ENCODE measurements at places on chromosomes 6 and 20.

GRCh38 chr6:3371222-3371949, 85.5 kb downstream of the SLC22A23 start:
- no peak for DNase-seq

DNA sequence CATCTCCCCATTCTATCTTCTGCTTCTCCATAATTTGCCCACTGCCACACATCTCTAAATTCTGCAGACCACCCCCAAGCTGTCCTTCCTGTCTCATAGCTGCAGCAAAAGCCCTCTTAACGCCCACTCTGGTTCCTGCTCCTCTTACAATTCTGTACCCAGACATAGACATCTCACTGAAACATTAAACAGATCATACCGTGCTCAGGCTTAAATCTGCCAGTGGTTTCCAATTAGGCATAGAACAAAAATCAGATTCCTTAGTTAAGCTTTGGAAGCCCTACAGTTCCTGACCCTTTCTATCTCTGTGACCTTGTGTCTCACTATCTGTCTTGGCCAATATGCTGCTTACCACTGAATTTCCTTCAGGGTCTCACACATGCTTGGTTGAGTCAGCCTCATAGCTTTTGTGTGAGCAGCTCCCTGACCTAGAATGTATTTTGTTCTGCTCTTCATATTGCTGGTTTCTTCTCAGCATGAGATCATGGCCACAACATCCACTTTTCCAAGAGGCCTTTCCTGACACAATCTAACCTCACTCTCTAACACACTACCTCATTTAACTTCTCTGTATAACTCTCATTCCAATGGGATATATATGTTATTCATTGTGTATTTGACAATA, 749.7 kb downstream of the MAFB start:
- no peak for DNase-seq

DNA sequence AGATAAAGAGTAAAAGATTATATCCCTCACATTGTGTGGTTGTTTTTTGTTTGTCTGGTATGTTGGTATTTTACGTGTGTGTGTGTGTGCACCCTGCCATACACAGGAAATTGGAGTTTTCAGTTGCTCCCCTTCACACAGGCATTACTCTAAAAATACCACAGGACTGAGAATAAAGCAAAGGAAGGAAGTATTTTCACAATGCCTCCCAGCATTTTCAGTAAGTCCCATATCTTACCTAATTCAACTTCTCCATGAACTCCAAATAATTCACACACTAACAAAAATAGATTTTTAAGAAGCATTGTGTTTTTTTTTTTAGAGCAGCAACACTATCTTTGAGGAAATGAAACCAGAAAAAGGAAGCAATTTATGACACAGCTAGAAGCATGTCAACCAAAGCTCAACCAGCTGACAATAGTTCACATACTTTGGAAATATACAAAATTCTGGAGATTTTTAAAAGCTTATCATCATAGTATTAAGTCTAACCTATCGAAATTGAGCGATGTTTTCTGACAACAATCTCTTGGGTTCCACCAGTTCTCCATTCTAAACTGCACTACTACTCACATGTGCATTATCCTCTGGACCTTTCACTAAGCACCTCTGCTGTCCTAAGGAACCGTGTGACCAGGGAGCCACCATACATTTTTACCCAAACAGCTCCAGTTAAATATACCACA, 2.1 kb downstream of the UBE2J1 start:
- DNase-seq: peak; percentile 48

DNA sequence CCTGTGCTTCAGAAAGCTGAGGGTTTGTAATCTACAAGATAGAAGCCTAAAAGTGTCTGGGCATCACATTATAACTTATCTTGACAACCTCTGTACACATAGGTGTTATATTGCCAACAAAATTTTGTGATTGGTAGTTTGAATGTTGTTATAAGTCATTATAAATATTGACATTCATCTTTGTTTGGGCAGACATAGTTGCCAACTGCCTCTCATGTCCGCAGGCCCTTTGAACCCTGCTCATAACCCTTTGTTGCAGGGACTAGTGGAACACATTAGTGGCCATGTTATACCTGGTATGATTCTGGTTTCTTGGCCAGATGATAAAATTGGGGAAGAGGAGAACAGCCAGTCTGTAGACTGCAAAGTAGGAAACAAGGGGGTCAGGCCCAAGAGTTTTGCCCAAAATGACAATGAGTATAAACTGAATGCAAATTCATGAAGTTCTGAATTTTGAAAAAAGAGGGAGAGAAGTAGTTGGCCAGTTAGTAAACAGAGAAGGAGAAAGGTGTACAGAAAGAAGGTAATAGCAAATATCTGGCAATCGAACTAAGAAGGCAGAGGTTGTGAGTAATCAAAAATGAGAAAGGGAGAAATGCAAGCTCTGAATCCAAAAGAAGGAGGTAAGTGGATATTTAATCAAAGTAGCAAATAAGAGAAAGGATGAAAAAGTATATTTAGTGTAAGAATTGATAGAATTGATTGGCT, 21.6 kb upstream of the LMBRD1 start:
- no peak for DNase-seq

- DNase-seq: no peak
Observed at GRCh38 chr6:107894809-107895396, 63.1 kb downstream of the SEC63 start.

GRCh38 chr6:139872665-139873064, 498.2 kb upstream of the CITED2 start:
- no peak for DNase-seq

GRCh38 chr6:33595001-33595846, 15.1 kb upstream of the BAK1 start:
- DNase-seq: no peak

DNA sequence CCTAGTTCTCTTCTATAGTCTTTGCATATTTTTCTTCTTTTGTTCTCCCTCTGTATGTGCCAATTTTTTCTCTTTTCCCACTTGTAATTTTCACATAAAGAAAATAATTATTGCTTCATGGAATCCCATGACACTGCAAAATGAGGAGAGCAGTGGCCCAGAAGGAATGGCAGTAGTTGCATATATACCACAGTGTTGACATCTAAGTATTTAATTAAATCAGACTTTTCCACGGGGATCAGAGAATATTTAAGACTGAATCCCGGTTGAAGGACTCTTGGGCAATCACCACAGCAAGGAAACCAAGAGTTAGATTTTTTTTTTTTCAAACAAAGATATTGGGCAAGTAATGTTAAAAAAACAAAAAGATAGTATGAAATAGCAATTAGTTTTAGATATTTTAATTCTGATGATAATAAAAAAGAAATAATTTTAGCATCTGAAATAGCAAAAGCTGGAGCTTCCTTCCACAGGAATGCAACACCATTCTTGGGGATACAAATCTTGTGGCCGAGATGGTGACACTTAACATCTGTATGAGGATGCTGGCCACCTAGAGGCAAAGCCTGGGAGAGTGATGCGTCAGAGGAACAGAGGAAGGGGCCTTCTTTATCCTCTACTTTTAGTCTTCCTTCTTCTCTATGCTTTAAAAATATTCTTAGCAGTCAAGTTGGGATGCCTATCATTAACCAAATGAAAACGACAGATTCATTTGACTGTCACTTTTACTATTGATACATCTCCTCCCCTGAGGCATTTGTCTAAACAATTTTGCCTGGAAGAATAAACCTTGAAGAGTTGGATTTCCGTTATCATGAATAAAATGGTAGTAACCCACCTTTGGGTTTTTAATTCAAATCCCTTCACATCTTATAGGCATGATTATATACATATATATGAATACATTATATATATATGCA, 356.2 kb downstream of the GJA1 start:
- no peak for DNase-seq

- no peak for DNase-seq
Observed at GRCh38 chr6:131740161-131740560, 29.3 kb upstream of the CTAGE9 start.

- DNase-seq: no peak
Observed at GRCh38 chr6:37452522-37452921, 19.5 kb downstream of the CMTR1 start.

GRCh38 chr6:89273816-89274215, 41.3 kb downstream of the GABRR2 start:
- no peak for DNase-seq

Data from GM10248 (cell line).